ENCODE measurements at places on chromosomes 11 and 22. TPM values are rescaled to one million over a fixed set of nuclear protein-coding genes. Genes with fewer than 3 reads are reported as not detected.
A peak's percentile ranks its signal among the peaks of the same experiment; 100 is the strongest.

DNA sequence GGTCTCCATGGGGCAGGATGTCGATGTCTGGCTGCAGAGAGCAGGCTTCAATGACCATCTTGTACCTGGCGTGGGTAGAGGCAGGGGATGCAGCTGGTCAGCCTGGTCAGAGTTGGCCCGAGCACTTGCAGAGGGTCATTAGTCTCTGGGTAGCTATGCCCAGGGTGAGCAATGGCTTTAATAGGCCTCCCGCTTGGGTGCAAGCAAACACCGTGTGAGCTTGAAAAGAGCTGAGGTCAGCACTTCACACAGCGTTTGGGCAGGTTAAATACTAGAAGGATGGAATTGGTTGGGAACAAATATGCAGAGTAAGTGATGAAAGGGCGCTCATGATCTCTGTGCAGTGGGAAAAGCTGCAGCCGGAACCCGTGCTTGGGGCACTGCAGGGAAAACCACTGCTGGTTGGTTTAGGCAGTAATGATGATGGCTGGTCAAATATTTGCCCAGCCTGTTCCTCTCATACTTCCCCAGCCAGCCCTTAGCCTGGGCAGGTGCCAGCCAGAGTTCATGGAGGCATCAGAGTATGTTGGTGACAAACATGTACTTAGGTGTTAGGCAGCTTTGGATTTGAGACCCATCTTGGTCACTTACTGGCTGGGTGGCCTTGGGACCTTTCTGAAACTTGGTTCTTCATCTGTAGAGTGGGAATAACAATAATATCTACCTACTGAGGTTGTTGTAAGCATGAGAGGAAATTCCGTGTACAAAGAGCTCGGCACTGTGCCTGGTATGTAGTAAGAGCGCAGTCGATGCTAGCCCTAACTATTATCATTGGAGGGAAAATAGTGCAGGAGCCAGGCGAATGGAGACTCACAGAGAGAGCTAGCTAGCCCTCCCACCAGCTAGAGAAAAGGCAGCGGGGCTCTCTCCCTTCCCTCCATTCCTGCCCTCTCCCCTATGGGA lies 25.2 kb upstream of the KCNJ11 start:
- DNase-seq = no peak

- DNase-seq = no peak
These were observed 385.6 kb downstream of the DCDC1 start for GRCh38 chr11:30983776-30984441.

GRCh38 chr11:134017511-134018430 lies 51.1 kb upstream of the JAM3 start:
- no peak for DNase-seq

- DNase-seq = no peak
These were observed 29.3 kb upstream of the CSNK1E start for GRCh38 chr22:38346506-38346905.

DNA sequence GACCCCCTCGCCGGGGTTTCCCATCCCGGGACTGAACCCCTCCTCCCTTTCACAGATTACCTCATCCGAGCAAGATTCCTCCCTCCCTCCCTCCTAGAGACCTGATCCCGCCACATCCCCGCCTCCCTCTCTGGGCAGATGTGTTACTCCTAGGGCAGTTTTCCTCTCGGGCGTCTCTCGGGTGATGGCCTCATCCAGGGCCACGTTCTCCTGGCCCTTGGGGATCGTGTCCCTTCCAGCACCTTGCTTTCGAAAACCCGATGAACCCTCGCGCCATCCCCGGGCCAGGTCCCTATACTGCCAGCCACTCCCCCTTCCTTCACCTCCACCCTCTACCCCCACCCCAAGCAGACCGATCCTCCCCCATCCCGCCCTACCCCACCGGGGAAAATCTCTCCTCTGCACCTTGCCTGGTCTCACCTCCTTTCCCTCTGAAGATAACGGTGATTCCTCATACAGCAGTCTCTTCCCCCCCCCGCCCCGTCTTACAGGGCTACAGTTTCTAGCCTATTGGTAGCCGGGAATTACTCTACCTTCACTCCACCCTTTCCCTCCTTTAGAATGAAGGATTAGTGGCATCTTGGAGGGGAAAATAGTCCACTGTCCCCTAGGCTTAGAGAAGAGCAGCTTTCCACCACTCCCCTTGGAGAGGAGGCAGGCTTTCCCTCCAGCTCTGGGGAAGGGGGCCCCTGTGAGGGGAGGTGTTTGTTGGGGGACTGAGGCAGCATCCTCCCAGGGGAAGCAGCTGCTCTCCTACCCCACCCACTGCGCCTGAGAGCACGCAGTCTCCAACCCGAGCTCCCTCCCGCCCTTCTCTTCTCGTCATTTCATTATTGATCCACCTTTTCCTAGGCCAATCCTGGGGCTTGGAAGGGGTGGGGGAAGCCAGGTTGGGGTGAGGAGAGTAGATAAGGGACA lies 1.2 kb downstream of the KMT2A start:
- peak; percentile 69 for DNase-seq

- no peak for DNase-seq
These were observed 99.3 kb upstream of the SYT13 start for GRCh38 chr11:45385423-45385822.

DNA sequence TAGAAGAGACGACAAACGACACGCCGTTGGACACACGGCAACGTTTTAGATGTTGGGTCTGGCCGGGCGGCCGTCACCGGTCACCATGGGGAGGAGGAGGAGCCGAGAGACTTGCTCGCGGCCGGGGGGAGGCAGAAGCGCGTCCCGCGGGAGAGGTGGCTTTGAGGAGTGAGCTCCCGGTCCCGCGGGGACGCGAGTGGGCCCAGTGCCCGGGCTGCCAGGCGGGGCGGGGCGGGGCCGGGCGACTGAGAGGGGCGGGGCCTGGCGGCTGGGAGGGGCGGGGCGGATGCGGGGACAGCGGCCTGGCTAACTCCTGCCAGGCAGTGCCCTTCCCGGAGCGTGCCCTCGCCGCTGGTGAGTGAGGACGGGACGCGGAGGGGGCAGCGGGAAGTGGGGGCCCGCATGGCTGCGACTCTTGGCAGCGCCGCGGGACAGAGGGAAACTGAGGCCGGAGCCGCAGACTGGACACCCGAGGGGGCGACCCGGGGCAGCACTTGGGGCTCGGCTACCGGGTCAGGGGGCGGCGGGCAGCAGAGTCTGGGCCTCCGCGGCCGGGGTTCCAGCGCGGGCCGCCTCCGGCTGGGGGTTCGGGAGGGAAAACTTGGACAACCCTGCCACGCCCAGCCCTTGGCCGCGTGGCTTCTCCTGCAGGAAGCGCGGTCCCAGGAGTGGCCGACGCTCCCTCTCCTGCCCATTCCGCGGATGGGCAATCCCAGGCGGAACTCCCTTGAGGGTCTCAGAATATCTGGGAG lies at the start of gene TSPO:
TSS of gene TSPO (plus strand) at position 309 of the 752 bp plus-strand sequence. CDS start 7,680 bp downstream, outside the sequence.
- peak; percentile 78 for DNase-seq

DNA sequence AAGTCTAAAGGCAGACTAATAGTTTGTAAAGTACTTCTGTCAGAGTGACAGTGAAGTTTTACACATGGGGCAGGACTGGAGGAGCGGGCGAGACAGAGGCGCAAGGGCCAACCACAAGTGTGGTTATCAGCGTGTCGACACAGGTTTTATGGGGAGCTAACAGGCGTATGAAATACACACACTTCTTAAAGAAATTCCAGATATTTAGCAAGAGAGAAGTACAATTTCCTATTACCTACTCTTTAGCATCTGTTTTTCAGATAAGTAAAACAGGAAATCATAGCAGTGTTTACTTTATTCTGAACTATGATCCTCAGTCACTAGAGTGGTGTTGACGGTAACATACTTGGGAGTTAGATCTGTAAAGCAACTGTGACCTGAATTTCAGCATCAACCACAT lies 22.5 kb downstream of the VSIG10L2 start:
- DNase-seq = no peak

DNA sequence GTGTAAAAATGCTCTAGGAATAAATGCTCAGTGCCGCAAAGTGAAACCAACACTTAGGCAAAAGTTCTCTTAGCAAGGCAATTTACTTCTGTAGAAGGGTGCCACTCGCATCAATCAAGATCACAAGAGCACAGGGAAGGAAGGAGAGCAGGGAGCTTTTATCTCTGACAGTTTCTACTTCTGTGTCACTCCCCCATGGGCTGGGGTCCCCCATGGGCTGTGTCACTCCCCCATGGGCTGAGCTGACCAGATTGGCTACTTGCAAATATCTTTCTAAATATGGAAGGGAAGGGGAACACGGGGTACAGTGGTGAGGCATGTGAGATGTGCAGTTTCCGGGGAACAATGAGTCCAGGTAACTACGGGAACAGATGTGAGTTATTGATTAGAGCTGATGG lies 397 bp downstream of the OR52N2 start:
- peak; percentile 33 for DNase-seq

DNA sequence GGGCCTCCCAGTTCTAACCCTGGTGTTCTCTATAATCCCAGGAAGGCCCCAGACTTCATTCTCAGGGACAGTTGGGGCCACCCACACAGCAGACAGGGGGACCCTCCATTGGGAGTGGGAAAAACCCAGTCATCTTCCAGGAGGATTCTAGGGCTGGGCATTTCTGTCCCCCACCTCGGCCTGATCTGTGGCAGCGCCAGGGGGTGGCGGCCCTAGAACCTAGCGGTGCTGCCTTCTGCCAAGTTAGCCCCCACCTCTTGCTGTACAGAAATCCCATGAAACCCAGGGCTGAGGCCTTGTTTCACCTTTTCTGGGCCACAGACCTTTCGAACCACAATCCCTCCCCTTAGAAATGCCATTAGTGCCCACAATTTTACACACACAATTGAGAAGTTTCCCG lies 9.6 kb downstream of the CHST1 start:
- DNase-seq = no peak

DNA sequence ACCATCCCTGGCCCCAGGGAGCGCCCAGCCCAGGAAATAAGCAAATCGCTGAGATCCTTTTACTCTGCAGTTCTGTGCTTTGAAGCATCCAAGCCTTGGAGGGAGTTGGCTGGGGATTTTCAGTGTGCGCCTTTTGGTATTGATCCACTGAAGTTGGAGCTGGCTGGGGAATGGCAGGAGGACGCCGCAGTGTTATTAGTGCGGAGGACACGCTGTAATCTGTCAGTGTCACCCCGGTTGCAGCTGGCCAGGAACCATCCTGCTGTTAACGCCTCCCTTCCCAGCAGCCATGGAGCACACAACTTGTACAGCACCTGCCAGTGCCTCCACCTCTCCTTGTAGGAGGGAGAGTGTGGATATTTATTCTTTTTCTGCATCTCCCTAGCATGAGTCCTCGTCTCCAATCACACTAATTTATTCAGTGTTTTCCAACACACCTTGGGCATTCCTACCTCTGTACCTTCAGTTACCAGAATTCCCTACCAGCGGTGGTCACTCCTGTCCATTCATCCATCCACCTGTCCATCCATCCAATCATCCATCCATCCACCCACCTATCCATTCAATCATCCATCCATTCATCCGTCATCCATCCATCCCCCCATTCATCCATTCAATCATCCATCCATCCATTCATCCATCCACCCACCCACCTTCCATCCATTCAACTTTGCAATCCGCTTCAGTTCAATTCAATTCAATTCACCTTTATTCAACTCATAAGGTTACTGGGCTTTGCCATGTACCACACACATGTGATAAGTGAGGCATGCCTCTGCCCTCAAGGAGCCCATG lies 21.9 kb upstream of the EIF3D start:
- no peak for DNase-seq

DNA sequence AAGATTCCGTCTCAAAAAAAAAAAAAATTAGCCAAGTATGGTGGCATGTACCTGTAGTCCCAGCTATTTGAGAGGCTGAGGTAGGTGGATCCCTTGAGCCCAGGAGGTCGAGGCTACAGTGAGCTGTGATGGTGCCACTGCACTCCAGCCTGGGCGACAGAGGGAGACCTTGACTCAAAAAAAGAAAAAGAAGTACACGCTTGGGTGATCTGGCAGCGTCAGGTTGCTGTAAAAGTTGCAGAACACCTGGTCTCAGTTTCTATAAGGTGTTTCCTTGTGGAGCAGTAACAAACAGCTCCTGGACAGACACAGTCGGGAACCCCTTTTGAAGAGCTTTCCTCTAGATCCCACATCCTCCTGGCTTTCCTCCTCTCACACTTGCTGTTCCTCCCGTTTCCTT lies 45.8 kb downstream of the SCGB1A1 start:
- no peak for DNase-seq

GRCh38 chr11:15169815-15170551 lies 55.3 kb downstream of the INSC start:
- no peak for DNase-seq

- no peak for DNase-seq
These were observed 43.9 kb downstream of the ELFN2 start for GRCh38 chr22:37383341-37383740.

DNA sequence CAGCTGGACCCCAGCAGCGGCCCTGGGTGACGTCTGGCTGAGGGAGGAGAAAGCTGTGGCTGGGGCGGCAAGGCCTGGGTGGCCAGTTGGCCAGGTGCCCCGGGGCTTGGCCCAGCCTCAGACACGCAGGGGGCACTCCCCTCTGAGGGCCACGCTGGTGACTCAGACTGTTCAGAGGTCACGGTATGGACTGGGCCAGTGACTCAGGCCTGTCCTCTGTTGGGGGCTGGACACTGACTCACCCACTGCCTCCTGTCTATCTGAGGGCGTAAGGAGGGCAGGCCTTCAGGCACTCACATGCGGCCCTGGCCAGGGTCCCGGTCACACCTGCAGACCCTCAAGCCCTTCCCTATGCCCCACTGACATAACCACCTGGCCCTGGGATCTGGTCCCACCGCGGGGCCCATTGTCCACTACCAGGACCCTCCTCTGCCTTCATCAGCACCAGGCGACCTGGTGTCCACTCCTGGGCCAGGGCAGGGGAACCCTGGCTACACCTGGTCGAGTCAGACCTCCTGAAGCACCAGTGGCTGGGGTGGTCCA lies 3.7 kb upstream of the MUC5AC start:
- DNase-seq = peak; percentile 8

DNA sequence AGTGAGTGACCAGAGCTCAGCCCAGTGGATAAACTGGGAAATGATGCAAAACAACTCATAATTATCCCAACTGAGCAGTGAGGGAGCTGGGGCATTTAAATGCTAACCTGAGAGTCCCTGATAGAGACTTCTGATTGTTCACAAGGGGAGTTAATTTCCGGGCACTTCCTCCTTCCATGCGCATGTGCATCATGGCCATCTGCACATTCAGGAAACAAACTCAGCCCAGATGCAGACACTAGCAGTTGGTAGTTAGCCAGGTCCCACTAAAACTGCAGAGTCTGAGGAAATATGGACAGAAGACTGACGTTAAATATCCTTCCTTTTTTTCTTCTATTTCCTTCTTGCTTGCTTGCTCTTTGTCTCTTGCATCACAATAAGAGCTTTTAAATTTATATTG lies 852.1 kb upstream of the LRRC4C start:
- no peak for DNase-seq

DNA sequence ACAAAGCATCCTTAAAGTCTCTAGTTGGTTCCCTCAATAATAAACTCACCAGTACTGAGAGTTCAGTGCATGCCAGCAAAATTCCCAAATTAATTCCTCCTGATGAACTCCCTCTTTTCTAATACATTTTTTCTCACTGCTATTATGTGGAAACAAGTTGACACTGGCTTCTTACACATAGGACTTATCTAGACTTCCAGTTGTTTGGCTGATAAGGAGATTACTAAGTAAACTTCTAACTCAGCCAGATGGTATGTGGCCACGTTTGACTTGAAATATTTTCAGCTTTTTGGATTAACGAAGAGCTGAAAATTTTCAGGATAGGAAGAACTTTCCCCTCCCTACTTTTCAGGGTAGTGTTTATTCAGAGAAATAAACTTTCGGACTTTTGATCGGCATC lies 1154.2 kb upstream of the TENM4 start:
- DNase-seq = no peak

APOL5 gene
- total RNA-seq = not detected

BDNF gene
- total RNA-seq = not detected

EIF3M gene
- total RNA-seq = 389 TPM

STX3 gene
- 11.7 TPM for total RNA-seq

NXPE2 gene
- not detected for total RNA-seq

OR6A2 gene
- total RNA-seq = not detected
